RWPE1 (cell line): ENCODE measurements at places on chromosomes 6 and 20.
A peak's percentile ranks its signal among the peaks of the same experiment; 100 is the strongest.

DNA sequence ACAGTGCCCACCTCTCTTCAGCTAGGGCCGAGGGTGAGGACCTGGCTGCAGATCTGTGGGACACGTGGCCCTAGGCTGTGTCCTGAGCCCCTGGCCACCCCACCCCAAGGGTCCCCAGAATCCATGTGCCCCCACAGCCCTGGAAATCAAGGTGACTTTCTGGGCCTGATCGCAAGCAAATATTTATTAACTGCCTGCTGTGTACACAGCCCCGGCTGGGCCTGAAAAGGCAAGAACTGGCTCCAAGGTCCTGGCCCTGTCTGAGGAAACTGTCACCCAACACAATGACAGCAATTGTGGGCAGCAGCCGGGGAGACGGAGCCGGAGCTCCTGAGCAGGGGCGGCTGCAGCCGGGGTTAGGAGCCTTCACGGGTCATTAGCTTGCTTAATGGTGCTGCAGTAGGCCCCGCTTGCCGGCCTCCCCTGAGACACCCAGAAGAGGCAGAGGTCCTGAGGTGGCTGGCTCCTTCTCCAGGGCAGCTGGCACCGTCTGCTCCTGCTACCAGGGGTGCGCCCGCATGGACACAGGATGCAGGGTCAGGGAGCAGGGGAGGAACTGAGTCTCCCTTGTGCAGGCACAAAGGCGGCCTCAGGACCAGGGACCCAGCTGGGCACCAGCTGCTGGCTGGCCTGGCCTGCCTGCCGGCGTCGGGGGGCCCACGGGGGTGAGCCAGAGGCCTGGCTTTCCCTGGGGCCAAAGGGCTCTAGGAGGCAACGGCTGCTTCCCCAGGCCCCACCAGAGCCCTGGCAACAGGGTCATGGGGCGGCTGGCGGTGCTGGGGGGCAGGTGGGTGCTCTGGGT is 24.1 kb downstream of the NPEPL1 start:
- DNase-seq, result no peak

GRCh38 chr20:45041464-45042337 is 59.2 kb downstream of the KCNS1 start:
- DNase-seq, result peak; percentile 96

DNA sequence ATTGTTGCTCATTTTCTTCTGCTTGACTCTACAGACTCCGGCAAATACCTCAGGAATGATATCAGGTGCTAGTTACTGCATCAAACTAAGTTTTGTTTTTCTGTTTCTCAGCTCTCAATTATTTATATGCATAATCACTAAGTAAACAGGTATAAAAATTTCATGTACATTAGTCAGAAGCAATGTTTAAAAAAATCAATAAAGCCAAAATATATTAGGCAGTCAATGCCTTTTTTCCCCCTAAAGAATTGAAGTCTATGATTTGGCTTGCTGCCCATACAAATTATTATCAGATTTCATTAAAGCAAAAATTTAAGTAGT is 20.6 kb upstream of the MRS2 start:
- DNase-seq, result no peak

DNA sequence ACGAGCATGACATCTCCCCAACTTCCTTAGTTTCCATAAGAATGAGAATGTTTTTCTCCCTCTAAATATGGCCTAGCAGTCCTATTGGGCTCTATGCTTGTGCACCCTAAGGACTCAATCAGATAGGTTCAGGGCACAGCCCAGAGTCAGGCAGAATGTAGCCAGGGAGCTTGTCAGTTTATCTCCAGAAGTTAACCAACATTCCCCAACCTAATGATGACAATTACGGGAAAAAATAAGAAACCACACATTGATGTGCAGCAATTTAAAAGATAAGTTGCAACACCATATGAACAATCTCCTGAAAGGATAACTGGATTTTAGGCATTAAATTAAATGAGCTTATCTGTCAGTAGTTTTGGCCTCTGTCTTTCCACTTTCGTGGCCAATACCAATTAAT is 71.1 kb downstream of the HDDC2 start:
- no peak for DNase-seq

GRCh38 chr6:25009393-25009710 is 73.6 kb upstream of the RIPOR2 start:
- no peak for DNase-seq

- no peak for DNase-seq
Measured at GRCh38 chr6:76174722-76175121, 102.3 kb upstream of the IMPG1 start.

- DNase-seq, result no peak
Measured at GRCh38 chr6:6688283-6688682, 99.8 kb downstream of the LY86 start.

- no peak for DNase-seq
Measured at GRCh38 chr6:6629402-6629801, 40.9 kb downstream of the LY86 start.
